ENCODE measurements at places on chromosomes 3 and 15.

DNA sequence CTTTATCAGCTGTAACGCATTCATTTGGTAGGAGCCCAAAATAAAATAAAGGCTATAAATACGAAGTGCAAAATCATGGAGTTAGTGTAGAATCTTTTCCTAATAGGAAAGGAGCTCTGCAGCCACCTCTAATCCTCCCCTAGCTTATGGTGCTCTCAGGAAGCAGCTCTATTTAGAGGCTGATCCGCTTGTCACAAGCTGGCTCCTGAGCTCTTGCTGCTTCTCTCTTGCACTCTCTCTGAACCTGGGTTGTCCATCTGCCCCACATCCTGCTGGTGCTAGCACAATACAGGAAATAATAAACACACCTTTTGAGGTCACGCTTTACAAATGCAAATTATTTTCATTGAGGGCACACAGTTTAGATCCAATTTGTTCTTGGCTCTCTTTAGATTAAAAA is 37.3 kb upstream of the BFSP2 start:
- no peak for DNase-seq

DNA sequence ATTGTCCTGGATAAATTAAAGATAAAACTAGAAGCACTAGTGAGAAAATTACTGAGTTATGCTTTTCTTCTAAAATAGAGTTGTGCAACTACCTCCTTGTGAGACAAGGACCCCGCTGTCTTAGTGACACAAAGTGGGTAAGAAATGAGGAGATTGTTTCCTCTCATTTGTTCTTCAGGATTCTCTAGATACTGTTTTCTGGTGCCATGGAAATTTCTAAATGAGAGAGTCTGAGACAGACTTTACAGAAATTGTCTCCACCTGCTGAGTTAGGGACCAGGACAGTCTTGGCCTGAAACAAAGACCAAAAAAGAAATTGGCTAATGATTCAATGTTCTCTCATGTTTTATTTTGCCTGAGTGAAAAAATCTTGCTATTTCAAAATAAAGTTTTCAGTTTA is 427.5 kb downstream of the TUSC7 start:
- no peak for DNase-seq

DNA sequence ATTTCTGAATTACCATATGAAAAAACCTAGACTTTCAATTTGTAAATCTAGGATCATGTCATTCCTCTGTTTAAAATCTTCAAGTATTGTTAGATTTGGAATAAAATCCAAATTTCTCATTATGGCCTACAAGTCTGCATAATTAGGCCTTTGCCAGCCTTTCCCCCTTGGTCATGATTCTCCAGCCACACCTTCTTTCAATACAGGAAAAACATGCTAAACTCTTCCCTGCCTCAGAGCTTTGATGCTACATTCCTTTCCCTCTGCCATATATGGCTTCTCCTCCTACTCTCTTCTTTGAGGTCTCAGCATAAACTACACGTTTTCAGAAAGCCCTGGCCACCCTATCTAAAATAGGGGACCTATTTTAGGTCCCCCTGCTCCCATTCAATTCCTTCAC is 48.5 kb downstream of the TM6SF1 start:
- no peak for DNase-seq

- DNase-seq: no peak
Measured at GRCh38 chr3:114455432-114455831, 161.6 kb downstream of the TIGIT start.

DNA sequence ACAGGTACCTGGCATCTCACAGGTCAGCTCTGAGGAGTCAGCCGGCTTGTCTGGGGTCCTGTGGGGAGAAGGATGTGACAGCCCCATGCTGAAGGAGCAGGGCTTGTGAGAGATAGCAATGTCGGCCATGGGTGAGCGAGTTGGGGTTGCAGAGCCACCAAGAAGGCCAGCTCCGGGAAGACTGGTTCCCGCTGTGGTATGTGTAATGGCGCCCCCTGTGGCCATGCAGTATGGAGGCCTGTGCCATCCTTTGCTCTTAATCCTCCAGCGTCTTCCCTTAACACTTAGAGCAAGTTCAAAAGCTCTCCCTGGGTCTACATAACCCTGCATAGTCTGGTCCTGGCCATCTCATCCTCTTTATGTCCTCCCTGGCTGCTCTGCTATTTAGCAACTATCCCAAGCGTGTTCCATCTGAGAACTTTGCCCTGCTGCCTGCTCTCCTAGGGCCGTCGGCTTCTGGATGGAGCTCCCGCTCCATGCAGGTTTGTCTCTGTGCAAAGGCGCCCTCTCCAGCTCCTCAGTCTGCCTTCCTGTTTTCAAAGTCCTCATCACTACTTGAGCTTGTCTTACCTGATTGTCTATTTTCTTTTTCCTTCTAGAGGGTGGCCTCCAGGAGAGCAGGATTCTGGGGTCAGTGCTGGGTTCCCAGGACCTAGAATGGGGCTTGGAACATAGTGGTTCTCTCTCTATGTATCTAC is 40.8 kb upstream of the IQCF6 start:
- peak; percentile 44 for DNase-seq

Measured in K562 (cell line).